ENCODE measurements at places on chromosomes 12 and 14.

GRCh38 chr12:54060975-54061778 is 7.5 kb downstream of the HOXC4 start:
- no peak for DNase-seq

GRCh38 chr14:55832974-55833373 is 253.0 kb downstream of the KTN1 start:
- DNase-seq: no peak

DNA sequence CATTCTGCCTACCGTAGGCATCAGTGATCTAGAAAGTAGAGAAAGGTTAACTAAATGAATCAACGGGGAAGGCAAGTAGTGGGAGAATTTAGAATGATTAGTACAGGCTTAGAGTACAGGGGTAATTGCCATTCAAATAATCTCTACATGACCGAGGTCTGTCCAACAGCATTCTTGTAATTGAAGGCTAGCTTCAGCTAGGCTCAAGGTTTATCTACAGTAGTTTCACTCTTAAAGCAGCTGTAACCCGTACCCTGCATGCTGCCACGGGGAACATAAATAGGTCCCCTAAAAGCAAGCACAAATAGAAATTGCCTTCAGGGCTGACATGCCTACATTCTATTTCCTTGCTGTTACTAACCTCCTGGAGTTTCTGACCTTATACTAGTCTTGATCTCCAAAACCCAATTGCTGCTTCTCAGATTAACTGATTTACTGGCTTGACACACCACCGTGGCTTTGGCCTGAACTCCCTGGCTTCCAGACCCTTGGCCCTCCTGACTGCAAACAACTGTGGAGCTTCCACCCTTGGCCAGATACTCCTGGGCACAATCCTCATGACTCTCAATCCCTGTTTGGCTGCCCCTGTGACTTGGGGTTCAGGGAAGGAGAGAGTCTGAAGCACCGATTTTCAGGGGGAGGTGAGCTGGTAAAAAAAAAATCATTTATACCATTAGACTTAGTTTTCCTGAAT is 242.1 kb upstream of the FOXN3 start:
- DNase-seq: no peak

DNA sequence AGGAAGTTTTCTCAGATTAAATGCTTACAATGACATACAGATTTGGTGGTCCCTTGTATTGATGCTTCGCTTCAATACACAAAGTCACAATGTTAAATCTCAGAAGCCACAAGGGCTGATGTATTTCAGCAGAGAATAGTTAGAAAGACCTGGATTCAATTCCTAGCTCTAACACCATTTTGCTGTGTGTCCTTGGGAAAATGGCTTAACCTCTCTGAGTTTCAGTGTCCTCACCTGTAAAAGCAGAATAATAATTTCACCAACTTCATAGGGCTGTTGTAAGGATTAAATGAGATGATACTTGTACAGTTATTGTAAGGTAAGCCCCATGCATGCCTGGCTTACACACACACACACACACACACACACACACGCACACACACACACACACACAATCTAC is 30.3 kb downstream of the P2RX7 start:
- no peak for DNase-seq

GRCh38 chr12:71602761-71603577 is 60.7 kb downstream of the ZFC3H1 start:
- DNase-seq: no peak

GRCh38 chr12:27193106-27193505 is 51.0 kb upstream of the STK38L start:
- no peak for DNase-seq

GRCh38 chr12:98416845-98417244 is 98.5 kb upstream of the TMPO start:
- DNase-seq: no peak

- DNase-seq: no peak
Observed at GRCh38 chr12:122013136-122013535, 8.5 kb upstream of the BCL7A start.

All from activated CD4-positive, alpha-beta T cell treated with anti-CD3 and anti-CD28 coated beads for 1 hour (primary cell).